Activated CD4-positive, alpha-beta T cell treated with anti-CD3 and anti-CD28 coated beads, Interleukin-2, amount 10 ng/mL, durations not matched to agents 7 days and 5 days (primary cell): ENCODE measurements at places on chromosomes 12 and 14. TPM values are rescaled to one million over a fixed set of nuclear protein-coding genes. Genes with fewer than 3 reads are reported as not detected.

- DNase-seq: peak; percentile 57
Observed at GRCh38 chr12:118359541-118359915, 13.2 kb downstream of the TAOK3 start.

- peak; percentile 12 for DNase-seq
Observed at GRCh38 chr12:123900871-123901376, 71.7 kb downstream of the CCDC92 start.

Gene TMEM233
- not detected for total RNA-seq

- DNase-seq: no peak
Observed at GRCh38 chr12:50581226-50582184, 76.7 kb downstream of the DIP2B start.

- no peak for DNase-seq
Observed at GRCh38 chr12:56231184-56231582, 1.3 kb downstream of the SLC39A5 start.

DNA sequence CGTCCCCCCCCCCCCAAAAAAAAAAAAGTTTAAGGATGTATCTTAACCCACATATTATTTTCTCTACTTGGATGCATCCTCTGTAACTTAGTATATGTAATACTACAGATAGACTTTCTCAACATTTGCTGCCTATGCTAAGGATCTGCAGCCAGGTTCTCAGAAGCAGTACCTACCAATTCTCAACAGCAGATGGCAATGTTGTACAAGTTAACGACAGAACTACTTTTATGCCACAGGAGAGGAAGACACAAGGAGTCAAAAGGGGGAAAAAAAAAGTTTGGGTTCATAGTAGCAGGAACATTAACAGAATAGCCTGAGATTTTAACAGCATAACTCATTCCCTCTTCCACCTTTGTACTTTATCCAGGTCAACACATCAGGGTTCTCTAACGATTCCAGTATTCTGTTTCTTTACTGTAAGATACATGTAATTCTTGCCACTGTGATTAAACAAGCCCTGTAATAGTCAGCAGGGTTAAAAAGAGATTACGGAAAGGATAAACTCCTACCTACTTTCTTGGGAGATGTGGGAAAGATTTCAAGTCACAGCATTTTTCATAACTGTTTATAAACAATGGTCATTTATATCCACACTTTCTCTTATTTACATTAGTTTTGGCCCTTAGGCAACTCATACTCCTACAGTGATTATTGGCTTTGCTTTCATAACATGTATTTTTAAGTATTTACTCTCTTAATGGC, 5.7 kb upstream of the NEK9 start:
- DNase-seq: peak; percentile 79

Gene TAMALIN
- 6.9 TPM for total RNA-seq

GRCh38 chr14:75301666-75302325, 23.2 kb downstream of the FOS start:
- DNase-seq: no peak

DNA sequence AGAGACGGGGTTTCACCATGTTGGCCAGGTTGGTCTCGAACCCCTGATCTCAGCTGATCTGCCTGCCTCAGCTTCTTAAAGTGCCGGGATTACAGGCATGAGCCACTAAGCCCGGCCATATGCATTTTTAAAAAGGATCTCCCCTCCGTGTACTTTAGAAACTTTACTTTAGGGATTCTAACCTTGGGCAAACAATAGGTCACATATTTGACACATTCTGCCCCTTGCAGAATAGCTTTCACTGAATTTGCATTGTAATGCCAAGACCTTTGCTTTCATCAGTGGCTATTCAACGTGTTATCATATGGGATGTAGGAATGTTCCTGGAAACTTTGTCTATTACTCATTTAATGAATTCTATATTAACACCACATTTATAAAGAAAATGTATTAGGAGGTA, 11.4 kb upstream of the ANKS1B start:
- DNase-seq: no peak

DNA sequence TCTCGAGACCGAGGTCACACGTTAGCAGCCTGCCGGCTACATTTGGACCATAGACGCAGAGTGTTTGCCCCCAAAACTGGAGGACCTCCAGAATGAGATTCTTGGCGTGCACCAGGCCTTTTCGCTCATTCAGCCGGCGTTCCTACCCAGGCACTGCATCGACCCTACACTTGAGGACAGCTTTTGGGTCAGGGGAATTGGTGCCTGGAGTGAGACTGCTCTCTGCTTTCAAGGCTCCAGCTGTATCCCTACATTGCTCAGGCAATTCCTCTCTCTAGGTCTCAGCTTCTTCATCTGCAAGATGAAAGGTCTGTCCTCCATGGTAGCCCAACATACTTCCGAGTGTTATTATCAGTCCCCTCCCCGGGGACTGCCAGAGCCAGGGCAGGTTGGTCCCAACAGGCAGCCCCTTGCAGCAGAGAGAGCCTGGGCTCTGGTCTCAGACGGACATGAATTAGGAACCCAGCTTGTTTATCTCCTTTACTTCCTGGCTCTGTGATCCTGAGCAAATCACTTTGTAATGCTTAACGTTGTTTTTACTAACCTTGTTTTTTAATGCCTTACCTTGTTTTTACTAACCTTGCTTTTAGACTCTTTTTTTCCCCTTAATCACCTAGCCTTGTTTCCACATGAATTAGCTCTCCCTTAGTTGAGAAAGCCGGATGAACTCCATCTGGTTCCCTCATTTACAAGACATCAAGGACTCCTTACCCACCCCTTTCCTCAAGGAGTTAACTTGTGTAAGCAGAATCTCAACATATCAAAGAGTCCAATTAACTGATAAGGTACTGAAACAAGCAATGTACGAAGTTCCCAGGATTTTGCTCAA, 892 bp downstream of the TCHP start:
- DNase-seq: peak; percentile 11

Gene BEST3
- total RNA-seq: not detected

Gene APEX1
- 144 TPM for total RNA-seq

Gene LRP1
- total RNA-seq: 0.94 TPM

Gene ATN1
- total RNA-seq: 27.3 TPM

DNA sequence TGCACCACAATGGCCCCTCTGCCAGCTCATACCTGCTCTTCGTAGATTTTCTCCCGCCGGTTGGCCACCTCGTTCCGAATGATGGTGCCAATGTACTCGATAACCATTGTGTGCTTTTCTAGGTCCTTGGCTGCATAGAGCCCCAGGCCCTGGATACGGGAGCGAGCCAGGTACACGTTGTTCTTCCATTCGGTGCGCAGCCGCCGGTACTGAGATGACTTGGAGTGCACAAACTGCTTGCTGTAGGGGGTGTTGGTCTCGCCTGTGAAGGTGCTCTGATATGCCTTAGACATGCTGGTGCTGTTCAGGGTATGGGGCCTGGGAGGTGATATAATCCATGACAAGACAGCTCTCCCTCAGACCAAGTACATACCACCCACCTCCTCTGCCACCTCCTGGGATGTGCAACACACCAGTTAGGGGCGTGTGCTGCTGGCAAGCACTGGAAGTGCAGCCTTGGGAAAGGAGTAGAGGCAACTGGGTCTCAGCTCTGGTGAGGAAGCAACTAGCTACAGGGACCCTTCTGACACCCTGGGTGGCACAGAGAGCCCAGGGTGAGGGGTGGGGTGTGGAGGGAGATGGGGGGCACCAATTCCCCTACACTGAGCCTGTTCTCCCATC, 4.1 kb upstream of the PRKAG1 start:
- no peak for DNase-seq

DNA sequence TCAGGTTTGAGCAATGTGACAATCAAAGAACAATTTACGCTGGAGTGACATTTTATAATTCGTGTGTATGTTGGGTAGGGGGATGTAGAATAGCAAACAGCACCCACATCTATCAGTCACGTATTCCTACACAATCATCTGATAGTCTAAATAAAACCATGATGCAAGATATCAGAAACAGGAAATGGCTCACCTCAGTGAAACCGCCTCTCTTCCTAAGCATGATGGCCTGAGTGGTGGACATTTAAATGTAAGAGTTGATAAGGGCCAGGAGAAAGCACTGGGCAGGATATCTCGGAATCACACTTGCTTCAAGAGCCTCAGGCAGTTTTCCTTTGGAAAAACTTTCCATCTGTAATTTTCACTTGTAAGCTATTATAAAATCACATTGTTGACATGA, 128.2 kb downstream of the GRIP1 start:
- no peak for DNase-seq

- DNase-seq: no peak
Observed at GRCh38 chr12:75872762-75873161, 158.8 kb downstream of the PHLDA1 start.

- no peak for DNase-seq
Observed at GRCh38 chr12:105285378-105285777, 45.1 kb upstream of the C12orf75 start.

Gene PLEKHD1
- total RNA-seq: 0.19 TPM

DNA sequence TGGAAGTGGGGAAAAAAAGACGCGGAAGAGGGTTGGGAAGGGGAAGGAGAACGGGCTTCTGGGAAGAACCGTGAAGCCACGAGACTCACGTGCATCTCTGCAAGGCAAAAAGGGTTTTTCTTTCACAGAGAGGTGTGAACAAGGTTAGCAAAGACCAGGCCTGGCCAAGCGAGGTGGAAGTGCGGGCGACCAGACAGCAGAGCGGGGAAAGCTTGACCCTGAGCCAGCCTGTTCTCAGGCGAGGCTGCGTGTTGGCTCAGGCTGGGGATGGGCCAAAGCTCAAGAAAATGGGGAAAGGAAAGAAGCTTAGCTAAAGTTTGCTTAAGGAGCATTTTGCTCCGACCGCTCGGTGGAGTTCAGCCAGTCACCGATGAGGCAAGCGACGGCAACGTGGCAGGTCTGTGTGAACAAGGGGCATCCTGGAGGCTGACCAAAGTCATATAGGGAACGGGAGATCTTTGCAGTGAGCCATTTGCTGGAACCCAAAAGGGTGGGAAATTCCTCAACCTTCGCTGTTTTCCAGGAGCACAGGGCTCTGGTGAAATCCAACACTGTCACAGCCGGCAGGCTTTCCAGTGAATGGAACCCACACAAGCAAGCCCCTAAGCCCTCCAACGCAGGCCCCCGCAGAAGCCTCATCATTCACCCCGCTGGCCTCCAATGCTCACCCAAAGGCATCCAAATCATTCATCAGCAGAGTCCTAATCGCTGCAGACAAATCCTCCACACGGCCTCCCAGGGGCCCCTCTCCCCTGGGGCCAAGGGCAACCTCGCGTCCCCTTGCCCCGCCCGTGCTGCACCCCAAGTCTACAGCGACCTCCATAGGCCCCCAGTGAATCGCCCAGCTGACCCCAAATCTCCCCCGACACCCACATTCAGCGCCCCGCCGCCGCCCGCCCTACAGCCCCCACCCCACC, 754 bp downstream of the ZNF605 start:
- DNase-seq: no peak

DNA sequence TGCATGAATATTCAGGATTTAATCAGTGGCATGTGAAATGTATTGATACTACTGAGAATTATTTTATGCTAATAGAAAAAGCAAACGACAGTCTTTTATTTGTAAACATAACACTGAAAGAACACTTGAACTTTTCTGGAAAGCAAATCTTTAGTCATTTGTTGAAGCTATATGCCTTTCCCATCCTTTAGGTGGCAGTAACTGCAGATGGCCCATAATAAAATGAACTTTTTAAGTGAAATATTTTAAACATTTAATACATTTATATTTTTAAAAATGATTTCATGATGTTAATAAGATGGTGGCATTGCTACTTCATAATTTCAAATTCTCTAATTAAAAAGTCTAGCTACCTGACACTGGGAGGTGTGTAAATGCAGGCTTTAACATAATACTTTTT, 13.9 kb upstream of the KRR1 start:
- DNase-seq: no peak

DNA sequence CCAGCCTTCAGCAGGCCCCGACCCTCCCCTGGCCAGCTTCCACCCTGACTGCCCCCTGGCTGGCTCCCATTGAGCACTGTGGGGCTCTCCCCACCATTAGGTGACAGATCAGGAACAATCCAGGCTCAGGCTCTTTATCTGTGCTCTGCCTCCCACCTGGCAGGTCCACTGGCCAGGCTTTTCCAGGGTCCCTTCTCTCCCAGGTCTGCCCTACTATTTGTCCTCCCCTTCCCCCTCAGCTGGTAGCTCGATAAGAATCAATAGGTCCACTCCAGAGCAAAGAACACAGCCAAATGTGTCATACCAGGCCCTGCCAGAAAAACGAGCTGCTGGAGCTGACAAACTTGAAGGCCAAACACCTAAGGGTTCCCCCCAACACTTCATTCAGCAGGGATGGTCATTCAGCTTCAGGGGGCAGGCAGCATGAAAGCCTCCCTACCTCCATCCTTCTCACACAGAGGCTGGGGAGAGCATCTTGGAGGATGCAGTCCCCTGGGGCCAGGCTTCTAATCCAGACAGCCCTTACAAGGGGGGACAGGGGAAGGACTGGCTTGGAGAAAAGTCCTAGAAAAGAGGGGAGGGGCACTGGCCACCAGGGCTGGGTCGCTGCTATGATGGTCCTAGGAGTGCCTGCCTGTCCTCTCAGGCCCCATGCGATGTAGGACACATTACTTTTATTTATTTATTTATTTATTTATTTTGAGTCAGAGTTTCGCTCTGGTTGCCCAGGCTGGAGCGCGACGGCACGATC, 1.9 kb upstream of the KRT18 start:
- DNase-seq: no peak

- no peak for DNase-seq
Observed at GRCh38 chr14:75070383-75070782, 942 bp downstream of the ZC2HC1C start.

Gene HOXC12
- total RNA-seq: not detected

Gene EIF2S3B
- 0.97 TPM for total RNA-seq

DNA sequence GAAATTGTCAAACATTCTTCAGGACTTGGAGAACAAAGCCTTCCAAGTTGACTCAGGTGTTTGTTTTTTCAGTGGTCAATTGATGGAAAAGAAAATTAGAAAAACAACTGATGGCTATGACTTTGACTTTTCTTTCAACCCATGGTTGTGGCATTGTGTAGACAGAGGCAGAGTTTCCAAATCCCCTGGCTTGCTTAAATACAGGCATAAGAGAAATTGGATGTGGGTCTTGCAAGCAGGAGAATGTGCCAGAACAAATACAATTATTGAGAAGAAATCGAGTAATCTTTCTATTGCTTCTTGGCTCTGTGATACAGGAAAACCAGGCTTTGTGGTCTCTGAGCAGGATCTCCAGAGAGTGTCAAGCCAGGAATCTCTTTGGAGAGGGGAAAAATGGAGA, 40.9 kb upstream of the FRMD6 start:
- no peak for DNase-seq

Gene KRT81
- total RNA-seq: not detected

Gene KCNC2
- not detected for total RNA-seq

DNA sequence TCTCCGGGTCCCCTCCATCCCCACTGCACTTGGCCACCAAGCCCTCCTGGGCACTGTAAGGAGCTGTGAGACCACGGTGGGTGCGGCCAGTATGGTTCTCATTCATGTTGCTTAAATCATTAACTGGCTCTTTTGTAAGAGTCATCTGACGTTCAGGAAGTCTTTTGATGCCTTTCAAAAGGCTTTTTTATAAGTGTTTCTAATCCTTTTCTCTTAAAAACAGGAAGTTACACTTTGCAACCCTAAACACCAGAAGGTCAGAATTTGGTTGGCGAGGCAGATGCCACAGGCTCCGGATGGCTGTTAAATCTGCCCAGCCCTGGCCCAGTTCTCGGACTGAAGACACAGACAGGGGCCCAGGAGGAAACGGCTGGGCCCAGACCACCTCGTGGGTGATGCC, 26.1 kb upstream of the DIO3 start:
- DNase-seq: no peak
